ENCODE measurements at places on chromosomes 3 and 15.
A peak's percentile ranks its signal among the peaks of the same experiment; 100 is the strongest.

DNA sequence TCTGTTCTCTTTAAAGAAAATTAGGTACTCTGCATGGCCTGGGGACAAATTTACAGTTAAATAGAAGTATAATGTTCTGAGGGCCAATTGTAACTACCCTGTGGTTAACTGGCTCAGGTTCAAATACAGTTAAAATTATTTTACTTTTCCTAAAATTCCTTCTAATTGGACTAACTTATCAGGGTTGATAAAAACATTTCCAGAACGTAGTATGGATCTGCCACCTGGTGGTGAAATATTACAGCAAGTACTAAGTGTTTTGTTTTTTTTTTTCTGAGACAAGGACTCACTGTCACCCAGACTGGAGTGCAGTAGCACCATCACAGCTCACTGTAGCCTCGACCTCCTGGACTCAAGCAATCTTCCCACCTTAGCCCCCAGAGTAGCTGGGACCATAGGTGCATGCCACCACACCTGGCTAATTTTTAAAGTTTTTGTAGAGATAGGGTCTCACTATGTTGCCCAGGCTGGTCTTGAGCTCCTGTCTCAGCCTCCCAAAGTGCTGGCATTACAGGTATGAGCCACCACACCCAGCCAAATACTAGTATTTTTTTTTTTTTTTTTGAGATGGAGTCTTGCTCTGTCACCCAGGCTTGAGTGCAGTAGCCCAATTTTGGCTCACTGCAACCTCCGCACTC, 29.2 kb downstream of the NEO1 start:
- no peak for DNase-seq

GRCh38 chr3:10454907-10455544, 50.4 kb downstream of the ATP2B2 start:
- no peak for DNase-seq

DNA sequence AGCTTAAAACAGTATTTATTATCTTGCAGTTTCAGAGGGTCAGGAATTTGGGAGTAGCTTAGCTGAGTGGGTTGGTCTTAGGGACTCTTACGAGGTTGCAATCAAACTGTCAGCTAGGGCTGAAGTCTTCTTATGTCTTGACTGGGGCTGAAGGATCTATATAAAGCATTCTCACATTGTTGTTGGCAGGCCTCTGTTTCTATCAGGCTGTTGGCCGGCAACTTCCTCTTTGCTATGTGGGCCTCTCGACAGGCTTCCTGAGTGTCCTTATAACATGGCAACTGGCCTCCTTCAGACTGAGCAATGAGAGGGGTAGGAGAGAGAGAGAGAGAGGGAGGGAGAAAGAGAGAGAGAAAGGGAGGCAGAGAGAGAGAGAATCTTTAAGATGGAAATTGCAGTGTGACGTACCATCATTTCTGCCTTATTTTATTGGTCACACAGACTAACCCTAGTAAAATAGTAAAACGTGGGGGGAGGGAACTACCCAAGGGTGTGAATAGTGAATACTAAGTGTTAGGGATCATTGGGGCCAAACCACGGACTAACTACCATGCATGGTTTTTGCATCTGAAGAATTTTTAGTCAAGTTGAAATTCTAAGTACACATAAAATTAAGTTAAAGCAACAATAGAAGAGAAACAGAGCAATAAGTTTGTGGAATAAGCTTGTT, 16.1 kb downstream of the FGF7 start:
- DNase-seq, result no peak

DNA sequence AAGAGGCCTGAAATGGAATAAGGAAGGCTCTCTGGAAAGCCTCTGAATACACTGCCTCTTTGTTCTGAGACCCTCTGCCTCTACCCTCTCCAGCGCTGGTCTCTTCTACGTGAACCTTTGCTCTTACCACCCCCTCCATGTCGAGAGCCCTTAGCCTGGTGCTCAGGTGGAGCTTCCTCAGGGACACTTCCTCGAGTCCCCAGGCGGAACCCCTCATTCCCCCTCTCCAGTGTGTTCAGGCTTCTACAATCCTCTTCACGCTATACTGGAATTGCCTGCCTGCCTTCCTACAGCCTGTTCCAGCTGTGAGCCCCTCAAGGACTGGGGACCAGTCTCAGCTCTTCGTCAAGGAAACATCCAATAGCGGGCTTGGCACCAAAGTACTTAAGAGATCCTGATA, 7.4 kb downstream of the STIMATE start:
- no peak for DNase-seq

GRCh38 chr15:78365917-78366316, 25.8 kb downstream of the CRABP1 start:
- peak; percentile 63 for DNase-seq
